MCF 10A (cell line): ENCODE measurements at places on chromosomes 5 and 9. TPM values are rescaled to one million over a fixed set of nuclear protein-coding genes. Genes with fewer than 3 reads are reported as not detected.
A peak's percentile ranks its signal among the peaks of the same experiment; 100 is the strongest.

- peak; percentile 48 for DNase-seq
Measured at GRCh38 chr5:102511666-102512065, 12.9 kb upstream of the SLCO6A1 start.

The IL4 gene
- not detected in 2 replicates for total RNA-seq

- DNase-seq: no peak
Measured at GRCh38 chr5:64921386-64921785, 152.7 kb downstream of the CWC27 start.

The ZFP2 gene
- 0.49 and 0.54 TPM in 2 replicates for total RNA-seq

DNA sequence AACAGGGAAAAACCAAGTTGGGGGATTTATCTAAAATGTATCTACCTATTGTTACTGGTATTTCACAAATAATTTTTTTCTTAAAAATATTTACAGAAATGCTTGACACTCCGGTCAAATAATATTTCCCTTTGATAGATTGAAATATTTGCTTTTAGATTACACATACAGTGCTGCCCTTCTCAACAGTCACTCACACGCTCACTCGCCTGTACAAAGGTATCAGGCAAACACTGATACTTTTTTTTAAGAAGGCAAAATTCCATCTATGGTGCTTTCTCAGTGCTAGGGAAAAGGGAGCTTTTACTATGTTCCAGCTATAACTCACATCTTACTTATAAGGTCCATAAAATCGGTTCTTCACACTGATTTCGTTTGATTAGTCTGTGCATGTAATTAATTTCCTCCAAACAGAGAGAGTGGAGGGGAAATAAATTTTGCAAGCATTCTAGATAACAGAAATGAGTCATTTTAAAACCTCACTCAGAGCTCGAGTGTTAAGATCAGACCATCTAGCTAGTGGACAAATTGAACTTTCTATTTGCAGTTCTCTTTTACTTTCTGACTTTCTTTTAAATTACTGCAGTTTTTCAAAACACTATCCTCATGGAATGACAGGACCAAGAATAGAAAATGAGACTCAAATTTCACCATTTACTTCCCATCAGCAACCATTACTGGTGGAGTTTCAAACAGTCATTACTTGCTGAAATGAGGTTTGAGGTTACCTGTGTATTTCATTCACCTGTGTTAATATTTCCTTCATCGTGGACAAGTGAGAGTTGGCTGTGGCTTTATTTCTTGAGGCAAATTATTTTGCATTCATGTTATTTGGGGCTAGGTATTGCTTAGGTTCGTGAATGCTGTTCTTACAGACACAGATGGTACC is 273.2 kb downstream of the RAB3C start:
- no peak for DNase-seq

- no peak for DNase-seq
Measured at GRCh38 chr9:12739014-12739652, 35.7 kb upstream of the LURAP1L start.

The MUSK gene
- not detected in 2 replicates for total RNA-seq

DNA sequence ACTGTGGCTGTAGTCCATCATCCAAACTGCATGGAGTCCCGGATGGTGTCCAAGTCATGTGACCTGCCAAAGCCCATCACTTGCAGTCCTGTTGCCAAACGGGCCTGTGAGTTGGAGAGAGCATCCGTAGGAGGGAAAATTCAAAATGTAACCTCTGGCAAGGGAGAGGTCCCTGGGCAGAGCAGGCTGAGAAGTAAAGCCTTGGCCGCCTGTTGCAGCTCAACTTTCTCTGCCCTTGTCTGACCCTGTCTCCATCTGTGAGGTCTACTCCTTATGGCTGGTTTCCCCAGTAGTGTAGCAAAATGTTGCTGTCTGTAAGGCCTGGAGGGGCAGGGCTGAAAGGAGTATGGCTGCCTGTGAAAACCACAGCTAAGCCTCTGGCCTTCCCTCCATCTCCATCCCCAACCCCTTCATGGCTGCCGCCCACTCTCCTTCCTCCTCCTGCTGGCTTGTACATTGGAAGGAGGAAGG is 163.5 kb downstream of the SEMA6A start:
- DNase-seq: no peak

- no peak for DNase-seq
Measured at GRCh38 chr5:160469156-160470144, 47.8 kb downstream of the PTTG1 start.

The ANKRD18B gene
- 12.5 and 13.0 TPM in 2 replicates for total RNA-seq

The NUTM2F gene
- not detected in 2 replicates for total RNA-seq

DNA sequence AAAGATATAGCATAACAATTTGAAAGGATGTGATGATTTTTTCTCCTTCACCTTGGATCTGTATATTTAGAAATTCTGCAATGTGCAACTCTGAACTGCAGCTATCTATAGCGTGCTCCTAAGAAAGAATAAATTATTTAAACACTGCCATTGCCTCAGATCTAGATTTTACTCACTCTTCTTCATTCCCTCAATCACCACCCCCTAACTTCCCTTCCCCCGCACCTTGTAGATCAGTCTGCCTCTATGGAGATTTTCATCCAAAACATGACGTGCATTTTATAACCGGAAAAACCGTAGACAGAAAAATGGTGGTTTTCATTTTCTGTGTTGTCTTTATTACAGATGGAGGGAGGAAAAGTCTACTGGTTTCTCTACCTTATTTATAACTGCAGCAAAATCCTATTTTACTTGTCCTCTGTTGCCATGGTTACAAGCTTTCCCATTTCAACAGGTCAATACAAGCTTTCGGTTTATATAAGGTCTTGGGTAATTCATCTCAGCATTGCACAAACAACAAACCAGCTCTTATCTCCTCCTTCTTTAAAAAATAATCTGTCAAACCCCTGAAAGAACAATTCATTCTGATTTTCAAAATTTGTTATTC is 480.0 kb downstream of the TAF11L14 start:
- peak; percentile 27 for DNase-seq

DNA sequence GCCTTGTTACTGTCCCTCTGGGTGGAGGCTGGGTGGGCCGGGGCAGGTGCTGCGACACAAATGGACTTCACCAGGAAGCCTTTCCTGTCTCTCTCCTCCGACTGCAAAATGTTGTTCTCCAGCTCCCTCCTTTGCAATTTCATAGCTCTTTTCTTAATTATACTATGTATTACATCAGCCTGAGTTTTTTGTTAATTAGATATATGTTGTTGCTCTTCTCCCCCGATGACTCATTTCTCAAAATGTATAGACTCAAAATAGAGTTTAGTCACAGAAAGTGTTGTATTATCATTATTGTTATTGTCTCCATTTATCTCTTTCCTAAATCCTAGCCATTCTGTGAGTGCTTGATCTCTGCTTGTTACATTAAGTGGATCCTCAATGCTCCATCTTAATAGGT is 122.4 kb upstream of the OSMR start:
- no peak for DNase-seq
